ENCODE measurements at places on chromosomes 12 and 14. TPM values are rescaled to one million over a fixed set of nuclear protein-coding genes. Genes with fewer than 3 reads are reported as not detected.

DNA sequence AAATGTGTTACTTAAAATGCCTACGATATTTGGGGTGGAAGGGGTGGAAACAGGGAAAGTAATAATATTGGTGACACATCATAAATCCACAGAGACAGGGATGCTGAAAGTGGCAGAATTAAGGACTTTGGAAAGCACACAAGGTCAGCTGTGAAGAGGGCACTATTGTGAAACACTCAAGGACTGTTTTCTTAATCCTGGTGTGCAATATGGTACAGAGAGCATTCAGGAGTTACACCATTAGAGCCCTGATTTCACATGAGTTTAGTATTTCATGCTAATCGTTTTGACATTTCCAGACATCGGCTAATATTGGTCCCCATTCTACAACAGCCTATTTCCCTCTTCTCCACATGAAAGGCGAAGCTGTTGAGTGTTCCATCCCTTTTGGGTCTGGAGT lies 219.2 kb downstream of the MSRB3 start:
- DNase-seq = no peak

DNA sequence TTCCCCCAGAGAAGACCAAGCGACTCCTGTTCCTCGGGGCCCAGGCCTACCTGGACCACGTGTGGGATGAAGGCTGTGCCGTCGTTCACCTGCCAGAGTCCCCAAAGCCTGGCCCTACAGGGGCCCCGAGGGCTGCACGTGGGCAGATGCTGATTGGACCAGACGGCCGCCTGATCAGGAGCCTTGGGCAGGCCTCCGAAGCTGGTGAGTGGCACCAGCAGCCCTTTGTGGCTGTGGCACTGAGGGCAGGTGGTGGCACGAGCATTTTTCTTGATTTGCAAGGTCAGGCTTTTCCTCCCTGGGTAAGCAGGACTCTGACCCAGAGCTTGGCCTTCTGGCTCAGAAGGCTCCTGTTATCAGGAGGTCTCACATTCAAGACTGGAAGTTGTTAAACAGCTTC lies 2.7 kb downstream of the SIVA1 start:
- no peak for DNase-seq

GRCh38 chr12:131499160-131499863 lies 211.6 kb upstream of the SFSWAP start:
- DNase-seq = no peak

GRCh38 chr14:53865711-53866110 lies 90.9 kb downstream of the BMP4 start:
- no peak for DNase-seq

- DNase-seq = no peak
These were observed 48.9 kb downstream of the RNF34 start for GRCh38 chr12:121448771-121449315.

DNA sequence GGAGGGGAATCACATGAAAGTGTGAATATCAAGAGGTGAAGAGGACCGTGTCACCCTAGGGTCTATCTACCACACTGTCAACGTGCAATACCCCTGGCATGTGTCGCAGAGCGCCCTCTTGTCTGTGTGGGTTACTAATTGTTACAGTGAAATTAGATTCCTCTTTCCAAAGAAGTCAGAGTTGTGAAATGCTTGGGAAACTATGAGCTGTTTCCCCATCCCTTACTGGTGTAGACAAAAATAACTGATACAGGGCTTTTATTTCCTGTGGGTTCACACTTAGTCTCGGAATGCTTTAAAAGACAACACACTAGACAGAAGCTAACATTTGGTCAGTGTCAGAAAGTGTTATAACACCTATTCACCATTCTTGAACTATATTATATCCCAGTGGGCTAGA lies 597.3 kb downstream of the NRXN3 start:
- DNase-seq = no peak

TRAFD1 gene
- 26.5 TPM for total RNA-seq

RPGRIP1 gene
- 0.45 TPM for total RNA-seq

OR6C68 gene
- total RNA-seq = not detected

GPX2 gene
- not detected for total RNA-seq
